Thyroid gland (tissue), 4 donors: ENCODE measurements at places on chromosomes 7 and 10. TPM values are rescaled to one million over a fixed set of nuclear protein-coding genes. Genes with fewer than 3 reads are reported as not detected.

DNA sequence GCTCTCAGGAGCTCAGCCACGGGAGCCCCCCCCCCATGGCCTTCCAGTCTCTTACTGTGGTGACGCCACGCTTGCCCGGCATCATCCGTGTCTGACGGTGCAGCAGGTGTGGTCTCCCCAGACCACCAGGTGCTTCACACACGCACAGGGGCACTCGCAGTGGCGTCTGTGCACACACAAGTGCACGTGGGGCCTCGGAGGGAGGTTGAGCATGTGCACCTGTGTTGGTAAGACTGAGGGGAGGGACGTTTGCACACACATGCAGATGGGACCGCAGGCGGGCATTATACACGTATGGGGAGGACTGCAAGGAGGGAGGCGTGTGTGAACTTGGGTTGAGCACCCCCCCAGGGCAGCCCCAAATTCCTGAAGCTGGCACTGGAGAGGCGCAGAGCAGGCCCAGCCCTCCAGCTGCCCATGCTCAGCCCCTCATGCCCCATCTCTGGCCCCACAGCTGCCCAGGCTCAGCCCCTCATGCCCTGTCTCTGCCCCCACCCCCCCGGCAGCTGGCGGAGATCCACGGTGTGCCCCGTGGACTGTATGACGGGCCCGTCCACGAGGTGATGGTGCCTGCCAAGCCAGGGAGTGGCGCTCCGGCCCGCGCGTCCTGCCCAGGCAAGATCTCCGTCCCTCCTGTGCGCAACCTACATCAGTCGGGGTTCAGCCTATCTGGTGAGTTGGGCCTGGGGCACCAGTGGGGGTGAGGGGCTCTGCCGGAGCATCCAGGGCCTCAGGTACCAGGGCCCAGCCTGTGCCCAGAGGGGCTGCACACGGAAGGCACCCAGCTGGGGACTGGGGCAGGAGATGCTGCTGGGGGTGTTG lies 16.7 kb downstream of the DPYSL4 start:
- H3K27ac ChIP-seq, result no peak overlapping the region
- H3K4me3 ChIP-seq, result no peak overlapping the region
- H3K4me1 ChIP-seq, result no peaks in the 10 kb centered on the region
- no peaks in the 10 kb centered on the region for H3K36me3 ChIP-seq
- H3K27me3 ChIP-seq, result no peaks in the 10 kb centered on the region

DNA sequence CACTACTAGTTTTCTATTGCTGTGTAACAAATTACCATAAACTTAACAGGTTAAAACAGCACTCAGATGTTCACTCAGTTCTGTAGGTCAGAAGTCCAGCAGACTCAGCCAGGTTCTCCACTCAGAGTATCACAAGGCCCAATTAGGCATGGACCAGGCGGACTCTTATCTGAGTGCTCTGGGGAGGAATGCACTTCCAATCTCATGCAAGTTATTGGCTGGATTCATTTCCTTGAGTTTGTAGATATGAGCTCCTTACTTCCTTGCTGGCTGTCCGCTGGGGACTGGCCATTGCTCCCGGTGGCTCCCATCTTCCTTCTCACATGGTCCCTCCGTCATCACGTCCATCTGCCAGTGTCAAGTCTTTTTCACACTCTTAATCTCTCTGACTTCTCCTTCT lies 137.0 kb upstream of the PRR15 start:
- H3K4me3 ChIP-seq, result no peak overlapping the region
- H3K27ac ChIP-seq, result no peak overlapping the region
- no peaks in the 10 kb centered on the region for H3K27me3 ChIP-seq
- H3K4me1 ChIP-seq, result no peaks in the 10 kb centered on the region

Gene ZNF488
- 0.40 TPM for total RNA-seq

Gene CAV2
- total RNA-seq, result 331 TPM

GRCh38 chr7:81394029-81394428 lies 375.8 kb downstream of the HGF start:
- H3K4me1 ChIP-seq, result no peaks in the 10 kb centered on the region
- DNase-seq, result no peak
- H3K4me3 ChIP-seq, result no peak overlapping the region
- no peaks in the 10 kb centered on the region for H3K27me3 ChIP-seq
- H3K36me3 ChIP-seq, result no peaks in the 10 kb centered on the region

DNA sequence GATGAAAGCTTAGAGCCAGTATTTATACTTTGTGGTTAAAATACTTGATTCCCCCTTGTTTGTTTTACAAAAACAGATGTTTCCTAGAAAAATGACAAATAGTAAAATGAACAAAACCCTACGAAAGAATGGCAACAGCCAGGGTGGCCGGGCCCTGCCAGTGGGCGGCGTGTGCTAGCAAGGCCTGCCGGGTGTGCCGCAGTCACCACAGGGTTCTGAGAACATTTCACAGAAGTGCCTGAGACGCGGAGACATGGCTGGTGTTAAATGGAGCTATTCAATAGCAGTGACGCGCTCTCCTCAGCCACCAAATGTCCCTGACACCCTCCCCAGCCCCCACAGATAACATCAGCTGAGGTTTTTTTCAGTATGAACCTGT lies 14.5 kb downstream of the GPR146 start:
- peaks cover 29% of the 10 kb centered on the region for H3K4me1 ChIP-seq
- no peak overlapping the region for H3K4me3 ChIP-seq
- no peaks in the 10 kb centered on the region for H3K27me3 ChIP-seq
- DNase-seq, result no peak
- H3K27ac ChIP-seq, result no peak overlapping the region
- H3K36me3 ChIP-seq, result no peaks in the 10 kb centered on the region

DNA sequence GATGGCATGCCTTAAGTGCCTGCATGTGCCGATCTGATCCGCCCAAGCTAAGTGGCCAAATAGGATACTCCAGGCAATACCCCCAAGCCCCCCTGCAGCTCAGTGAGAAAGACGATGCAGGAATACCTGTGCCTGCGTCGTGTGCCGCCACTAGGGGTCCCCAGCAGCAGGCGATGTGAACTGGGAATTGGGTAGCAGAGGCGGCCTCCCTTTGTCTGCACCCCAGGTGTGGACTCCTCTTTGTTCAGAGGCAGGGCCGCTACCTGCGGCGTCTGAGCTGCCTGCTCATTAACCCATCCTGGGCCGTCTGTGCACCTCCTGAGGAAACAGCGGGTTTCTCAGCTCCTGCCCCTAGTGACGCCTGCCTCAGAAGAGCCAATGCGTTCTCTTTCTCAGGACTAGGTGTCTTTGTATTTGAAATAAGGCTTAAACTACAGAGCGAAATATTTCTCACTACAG lies 4.8 kb upstream of the CHN2 start:
- peaks cover 10% of the 10 kb centered on the region for H3K4me1 ChIP-seq
- H3K4me3 ChIP-seq, result no peak overlapping the region
- DNase-seq, result peak; percentile 61
- H3K27me3 ChIP-seq, result no peaks in the 10 kb centered on the region
- no peak overlapping the region for H3K27ac ChIP-seq

GRCh38 chr10:51001587-51001986 lies 72.7 kb upstream of the PRKG1 start:
- no peaks in the 10 kb centered on the region for H3K4me1 ChIP-seq
- no peak overlapping the region for H3K4me3 ChIP-seq
- no peak for DNase-seq
- no peak overlapping the region for H3K27ac ChIP-seq

Gene ADRB1
- total RNA-seq, result 1.7 TPM

- H3K27ac ChIP-seq, result no peak overlapping the region
- no peak overlapping the region for H3K4me3 ChIP-seq
Measured at GRCh38 chr10:86644152-86644793, 10.1 kb upstream of the OPN4 start.

- DNase-seq, result peak; percentile 71
- H3K4me3 ChIP-seq, result peak overlapping the region; percentile 58
Measured at GRCh38 chr7:99393355-99394187, 14.8 kb downstream of the PDAP1 start.

DNA sequence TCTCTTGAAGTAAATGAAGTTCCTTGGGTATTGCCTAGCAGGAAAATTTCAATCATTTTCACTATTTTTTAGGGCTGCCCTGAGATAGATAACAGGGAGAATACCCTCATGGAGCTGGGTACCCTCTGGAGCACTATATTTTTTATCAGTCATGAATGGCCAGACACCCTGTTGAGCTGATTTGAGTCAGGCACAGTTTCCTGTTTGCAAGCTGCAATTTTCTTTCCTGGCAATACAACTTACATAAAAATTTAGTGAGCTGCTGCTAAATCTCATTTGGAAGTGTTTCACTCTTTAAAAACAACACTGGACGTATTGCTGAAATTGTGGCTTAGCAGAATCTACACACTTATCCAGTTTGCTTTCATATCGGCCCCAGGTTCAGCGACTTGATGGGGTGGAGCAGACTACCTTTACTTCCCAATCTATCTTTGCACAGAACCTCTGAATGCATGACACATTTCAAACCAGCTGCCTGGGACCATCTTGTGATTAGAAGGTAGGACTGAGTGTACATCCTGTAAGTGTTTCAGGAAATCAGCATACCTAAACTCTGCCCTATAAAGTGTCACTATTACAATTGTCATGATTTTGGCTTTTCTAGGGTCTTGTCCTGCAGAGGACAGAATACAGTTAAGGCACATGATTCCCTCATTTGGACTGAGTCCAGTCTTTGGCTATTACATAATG lies 125.7 kb upstream of the FAM3C start:
- H3K27me3 ChIP-seq, result no peaks in the 10 kb centered on the region
- H3K27ac ChIP-seq, result no peak overlapping the region
- H3K4me3 ChIP-seq, result no peak overlapping the region
- DNase-seq, result no peak
- H3K36me3 ChIP-seq, result no peaks in the 10 kb centered on the region

- H3K27ac ChIP-seq, result no peak overlapping the region
- H3K4me1 ChIP-seq, result peaks cover 11% of the 10 kb centered on the region
- no peaks in the 10 kb centered on the region for H3K27me3 ChIP-seq
- no peaks in the 10 kb centered on the region for H3K36me3 ChIP-seq
- H3K4me3 ChIP-seq, result no peak overlapping the region
Measured at GRCh38 chr10:34737772-34738169, 77.3 kb downstream of the PARD3 start.

DNA sequence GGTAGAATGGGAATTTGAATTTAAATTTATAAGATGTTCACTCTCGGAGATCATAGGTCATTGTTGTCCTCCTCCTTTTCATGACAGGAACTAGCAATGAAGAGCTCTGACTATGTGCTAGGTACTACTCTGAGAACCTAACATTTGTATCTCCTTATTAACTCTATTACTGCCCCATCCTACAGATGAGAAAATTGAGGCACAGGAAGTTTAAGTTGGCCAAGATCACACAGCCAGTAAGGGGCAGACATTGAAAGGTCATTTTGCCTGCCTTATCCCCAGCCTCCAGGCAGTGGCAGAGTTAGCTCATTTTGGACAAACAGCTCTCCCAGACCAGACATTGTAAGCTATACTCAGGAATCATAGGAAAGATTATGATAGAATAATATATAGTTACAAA lies 6.0 kb downstream of the SRGN start:
- no peak overlapping the region for H3K27ac ChIP-seq
- DNase-seq, result no peak
- H3K27me3 ChIP-seq, result no peaks in the 10 kb centered on the region
- H3K4me3 ChIP-seq, result no peak overlapping the region
- no peaks in the 10 kb centered on the region for H3K36me3 ChIP-seq
- no peaks in the 10 kb centered on the region for H3K4me1 ChIP-seq

DNA sequence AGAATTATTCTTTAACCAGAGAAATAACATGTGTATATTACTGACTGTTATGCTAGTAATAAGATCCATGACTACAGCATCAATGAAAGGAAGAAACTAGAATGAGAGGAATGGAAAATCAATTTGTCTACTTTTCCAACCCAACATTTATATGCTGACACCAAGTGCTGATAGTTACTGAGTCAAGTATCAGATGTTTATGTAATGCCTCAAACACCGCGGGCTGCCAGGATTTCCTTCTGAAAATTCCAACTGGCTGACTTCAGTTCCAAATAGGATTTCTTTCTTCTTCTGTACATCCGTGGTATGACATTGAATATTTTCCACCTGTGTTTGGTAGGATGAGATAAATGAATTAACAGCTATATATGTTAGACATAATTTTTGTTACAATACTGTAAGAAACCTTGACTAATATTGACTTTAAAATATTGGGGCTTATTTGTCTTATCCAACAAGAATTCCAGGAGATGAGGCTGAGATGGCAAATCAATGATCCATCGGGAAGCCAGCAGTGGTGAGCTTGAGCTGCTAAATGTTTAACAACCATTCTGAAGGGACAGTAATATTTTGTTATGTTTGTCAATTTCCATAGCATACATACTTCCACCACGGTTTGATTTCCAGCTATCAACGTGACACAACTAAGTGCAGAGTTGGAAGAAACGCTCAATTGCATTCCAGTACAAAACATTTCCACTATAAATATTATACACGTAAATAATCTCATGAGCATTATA lies 435.2 kb upstream of the AUTS2 start:
- no peak for DNase-seq
- H3K4me1 ChIP-seq, result no peaks in the 10 kb centered on the region
- H3K36me3 ChIP-seq, result no peaks in the 10 kb centered on the region
- H3K27me3 ChIP-seq, result no peaks in the 10 kb centered on the region
- no peak overlapping the region for H3K27ac ChIP-seq

DNA sequence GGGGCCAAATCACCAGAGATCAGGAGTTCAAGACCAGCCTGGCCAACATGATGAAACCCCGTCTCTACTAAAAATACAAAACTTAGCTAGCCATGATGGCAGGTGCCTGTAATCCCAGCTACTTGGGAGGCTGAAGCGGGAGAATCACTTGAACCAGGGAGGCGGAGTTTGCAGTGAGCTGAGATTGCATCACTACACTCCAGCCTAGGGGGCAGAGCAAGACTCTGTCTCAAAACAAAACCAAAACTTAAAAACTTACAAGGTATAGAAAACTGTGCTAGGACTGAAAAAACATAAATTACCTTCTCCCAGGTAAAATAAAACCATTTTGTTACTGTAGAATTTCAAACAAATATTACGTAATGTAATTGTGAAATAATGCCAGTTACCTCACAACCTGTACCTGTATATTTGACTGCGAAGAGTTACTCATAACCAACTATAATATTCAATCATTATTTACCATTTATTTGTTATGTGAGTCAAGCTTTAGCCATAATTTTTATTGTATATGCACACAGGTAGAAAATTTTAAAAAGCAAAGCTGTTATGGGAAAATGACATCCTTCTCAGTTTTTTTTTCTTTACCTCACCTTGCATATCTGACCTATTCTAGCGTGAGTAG lies 180.9 kb downstream of the SEMA3A start:
- DNase-seq, result no peak
- no peak overlapping the region for H3K27ac ChIP-seq
- no peaks in the 10 kb centered on the region for H3K27me3 ChIP-seq
